ENCODE measurements at places on chromosomes 7 and 10.

DNA sequence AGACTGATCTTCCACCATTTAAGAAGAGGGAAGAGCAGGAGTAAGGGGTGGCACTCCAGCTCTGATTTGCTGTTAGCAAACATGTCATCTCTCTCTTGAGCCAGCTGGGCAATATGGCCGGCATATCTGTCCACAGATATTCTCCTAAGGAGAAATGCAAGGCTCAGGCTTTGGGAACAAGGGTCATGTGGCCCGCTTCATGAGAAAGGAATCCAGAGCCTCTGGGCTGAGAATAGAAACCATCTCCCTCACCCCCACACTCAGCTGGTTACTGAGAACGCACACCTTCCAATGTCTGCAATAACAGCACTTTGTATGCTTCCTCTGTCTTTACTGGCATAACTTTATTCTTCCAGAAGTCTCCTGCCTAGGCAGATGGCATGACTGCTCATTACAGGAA lies 171.2 kb downstream of the ELMO1 start:
- no peak for DNase-seq

DNA sequence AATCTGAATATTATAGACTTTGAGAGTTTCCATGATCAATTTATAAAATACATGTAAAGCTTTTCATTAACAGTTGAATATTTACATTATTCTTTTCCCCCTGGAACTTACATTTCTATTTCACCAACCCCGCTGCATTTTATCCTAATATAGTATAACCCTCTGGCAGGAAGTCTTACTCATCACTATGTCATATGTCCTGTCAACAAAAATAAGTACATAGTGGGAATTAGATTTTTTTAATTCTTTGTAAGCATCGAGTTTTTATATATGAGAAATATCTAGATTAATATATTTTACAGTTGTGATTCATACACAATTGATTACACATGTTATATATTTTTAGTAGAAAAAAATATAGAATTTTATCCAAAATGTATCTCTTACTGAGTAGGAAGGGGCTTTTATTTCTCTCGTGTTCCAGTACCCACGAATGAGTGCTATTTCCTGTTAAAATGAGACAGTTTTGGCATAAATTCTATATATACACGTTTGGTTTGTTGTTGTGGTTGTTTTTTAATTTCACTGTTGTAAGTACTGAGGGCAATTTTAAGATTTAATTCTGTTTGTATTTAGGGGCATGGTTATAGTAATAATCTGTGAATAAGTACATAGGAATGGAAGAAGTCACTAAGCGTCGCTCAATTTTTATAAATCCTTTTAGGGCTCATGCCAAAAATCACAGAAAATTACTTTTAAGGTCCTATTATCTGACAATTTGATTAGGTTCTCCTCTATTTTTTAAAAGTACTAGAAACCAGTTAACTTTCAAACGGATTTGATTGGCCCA lies 87.1 kb downstream of the HECW1 start:
- DNase-seq: no peak

GRCh38 chr10:126549344-126549743 lies 121.1 kb downstream of the C10orf90 start:
- no peak for DNase-seq

DNA sequence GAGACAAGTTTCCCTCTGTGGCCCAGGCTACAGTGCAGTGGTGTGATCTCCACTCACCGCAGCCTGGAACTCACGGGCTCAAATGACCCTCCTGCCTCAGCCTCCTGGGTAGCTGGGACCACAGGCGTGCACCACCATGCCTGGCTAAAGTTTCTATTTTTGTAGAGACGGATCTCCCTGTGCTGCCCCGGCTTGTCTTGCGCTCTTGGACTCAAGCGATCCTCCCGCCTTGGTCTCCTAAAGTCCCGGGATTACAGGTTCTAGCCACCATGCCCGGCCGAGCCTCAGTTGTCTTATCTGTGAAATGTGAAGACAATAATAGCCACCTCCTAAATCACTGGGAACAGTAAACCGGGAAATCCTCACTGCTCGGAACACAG lies 88.1 kb downstream of the FOXL3 start:
- peak; percentile 0 for DNase-seq

GRCh38 chr10:103584216-103585010 lies 90.9 kb downstream of the NEURL1 start:
- peak; percentile 74 for DNase-seq

DNA sequence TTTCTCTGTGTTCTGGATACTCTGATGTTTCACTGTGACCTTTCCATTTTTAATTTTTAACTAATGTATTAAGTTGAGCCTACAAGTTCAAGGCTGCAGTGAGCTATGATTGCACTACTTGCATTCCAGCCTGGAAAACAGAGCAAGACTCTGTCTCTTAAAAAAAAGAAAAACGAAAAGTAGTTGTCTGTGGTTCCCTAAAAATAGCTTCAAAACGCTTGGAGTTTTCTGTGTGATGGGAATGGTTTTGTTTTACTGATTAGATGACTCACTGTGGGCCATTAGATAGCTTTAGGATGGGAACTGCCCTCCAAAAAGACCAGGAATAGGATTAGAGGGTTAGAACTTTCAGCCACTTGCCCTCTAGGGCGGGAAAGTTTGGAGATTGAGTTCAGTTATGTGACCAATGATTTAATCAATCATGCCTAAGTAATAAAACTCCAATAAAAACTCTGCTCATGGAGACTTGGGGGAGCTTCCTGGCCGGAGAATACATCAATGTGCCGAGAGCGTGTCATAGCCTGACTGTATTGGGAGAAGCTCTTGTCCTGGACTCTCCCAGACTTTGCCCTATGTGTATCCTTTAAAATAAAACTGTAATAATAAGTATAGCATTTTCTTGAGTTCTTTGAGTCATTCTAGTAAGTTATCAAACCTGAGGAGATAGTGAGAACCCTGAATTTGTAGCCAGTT lies 147.1 kb downstream of the LYZL1 start:
- DNase-seq: no peak

Data from activated CD4-positive, alpha-beta T cell treated with anti-CD3 and anti-CD28 coated beads for 4 hours (primary cell).